ENCODE measurements at places on chromosomes 12 and 14. TPM values are rescaled to one million over a fixed set of nuclear protein-coding genes. Genes with fewer than 3 reads are reported as not detected.

DNA sequence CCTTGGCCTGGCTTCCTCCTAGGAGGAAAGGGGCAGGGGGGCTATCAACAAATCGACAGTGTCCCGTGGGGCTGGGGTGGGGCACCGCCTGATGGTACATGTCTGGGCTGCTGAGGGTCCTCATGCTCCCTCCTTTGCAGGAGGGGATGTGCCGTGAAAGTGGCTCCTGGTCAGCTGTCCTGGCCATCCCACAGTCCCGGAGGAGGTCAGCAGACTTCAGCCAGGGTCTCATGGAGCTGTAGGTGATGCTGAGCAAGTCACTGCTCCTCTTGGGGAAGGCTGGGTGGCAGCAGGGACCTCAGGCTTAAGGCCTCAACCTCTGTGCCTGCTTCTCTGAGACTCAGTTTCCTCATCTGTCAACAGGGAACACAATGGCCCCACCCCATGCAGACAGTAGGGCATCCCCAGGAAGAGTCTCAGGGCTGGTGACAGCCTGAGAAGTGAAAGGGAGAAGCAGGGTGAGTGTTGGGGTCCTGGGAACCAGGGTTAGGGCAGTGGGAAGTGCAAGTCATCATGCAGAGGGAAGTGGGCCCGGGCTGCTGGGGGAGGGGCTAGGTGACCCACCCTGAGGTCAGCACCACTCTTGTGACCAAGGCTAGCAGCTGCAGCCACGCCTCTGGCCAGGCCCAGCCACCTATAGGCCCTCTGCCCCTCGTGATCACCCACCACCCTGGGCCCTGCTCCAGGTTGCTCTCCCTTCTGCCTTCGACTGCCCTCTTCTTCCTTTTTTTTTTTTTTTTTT, 4.4 kb upstream of the TNFAIP2 start:
- no peak for DNase-seq

Gene PTPRO
- total RNA-seq, result 5.5 TPM

GRCh38 chr12:128089961-128090360, 177.0 kb upstream of the TMEM132C start:
- no peak for DNase-seq

Gene CCDC175
- not detected for total RNA-seq

Gene REP15
- total RNA-seq, result 0.96 TPM

Gene TAS2R20
- total RNA-seq, result 4.3 TPM

Gene TPH2
- total RNA-seq, result not detected

GRCh38 chr12:25058658-25059058, 109.8 kb upstream of the BCAT1 start:
- DNase-seq, result no peak

Gene LTBP2
- 31.6 TPM for total RNA-seq

DNA sequence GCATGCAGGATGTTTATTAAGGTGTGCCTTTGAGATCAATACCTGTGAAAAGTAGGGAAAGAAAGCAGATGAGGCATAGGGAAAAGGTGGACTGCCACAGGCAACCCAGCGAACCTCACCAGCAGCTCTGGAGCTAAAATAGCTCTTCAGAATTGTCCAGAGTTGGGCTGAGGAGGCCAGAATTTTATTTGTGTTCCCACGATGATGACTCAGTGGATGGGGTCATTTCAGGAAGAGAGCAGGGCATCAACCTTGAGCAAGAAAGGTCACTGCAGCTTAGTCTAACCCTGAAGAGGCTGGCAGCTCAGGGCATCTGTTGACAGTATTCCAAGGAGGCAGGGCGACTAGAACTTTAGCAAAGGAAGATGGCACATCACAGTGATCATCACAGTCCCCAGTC, 696.1 kb downstream of the DIO2 start:
- no peak for DNase-seq

DNA sequence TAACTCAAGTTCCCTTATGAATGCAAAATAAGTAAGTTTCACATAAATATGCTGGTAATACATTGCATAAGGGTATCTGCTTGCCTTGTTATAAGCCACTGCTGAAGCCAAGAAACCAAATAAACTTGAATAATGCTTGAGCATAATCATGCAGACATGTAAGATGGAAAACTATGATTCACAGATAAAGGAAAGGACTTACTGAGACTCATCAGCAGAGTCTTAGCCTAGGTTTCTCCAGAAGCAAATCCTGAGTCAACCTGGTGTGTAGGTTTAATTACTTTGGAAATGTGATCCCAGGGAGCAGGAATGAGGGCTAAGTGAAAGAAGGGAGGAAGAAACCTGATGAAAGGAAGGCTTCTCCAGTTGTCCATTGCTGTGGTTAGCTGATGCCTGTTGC, 107.7 kb upstream of the BTG1 start:
- no peak for DNase-seq

Gene ACOT6
- not detected for total RNA-seq

DNA sequence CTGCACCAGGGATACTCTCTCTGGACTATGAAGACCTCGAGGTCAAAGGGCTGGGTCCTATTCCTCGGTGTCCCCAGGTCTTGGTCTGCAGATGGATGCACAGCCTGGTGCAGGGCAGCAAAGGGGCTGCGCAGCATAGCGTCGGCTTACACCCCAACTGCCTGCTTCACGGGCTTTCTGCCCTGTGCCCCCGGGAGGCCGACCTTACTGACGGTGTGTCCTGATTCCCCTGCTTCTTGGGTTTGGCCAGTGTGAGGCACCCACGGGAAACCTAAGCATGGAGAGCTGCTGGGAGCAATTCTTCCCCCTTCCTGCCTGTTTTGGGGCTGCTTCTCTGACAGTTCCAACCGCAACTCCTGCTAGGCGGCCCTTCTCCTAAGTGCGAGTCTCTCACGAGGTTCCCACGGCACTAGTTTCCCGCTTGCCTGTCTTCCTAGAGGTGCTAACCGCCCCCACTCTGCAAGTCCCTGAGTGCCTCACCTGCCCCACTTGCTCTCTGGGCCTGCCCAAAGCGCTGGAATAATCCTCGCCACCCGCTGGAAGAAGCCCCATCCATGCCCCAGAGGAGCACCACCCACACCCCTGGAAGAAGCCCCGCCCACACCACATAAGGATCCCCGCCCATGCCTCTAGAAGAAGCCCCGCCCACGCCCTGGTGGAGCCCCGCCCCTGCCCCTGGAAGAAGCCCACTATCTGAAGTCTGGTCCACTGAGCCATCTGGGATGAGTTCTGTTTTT, 54.0 kb downstream of the PRIMA1 start:
- DNase-seq, result no peak

Gene GYS2
- 0.19 TPM for total RNA-seq

Gene RERG
- total RNA-seq, result 39.4 TPM

Gene CCDC92
- total RNA-seq, result 33.9 TPM

DNA sequence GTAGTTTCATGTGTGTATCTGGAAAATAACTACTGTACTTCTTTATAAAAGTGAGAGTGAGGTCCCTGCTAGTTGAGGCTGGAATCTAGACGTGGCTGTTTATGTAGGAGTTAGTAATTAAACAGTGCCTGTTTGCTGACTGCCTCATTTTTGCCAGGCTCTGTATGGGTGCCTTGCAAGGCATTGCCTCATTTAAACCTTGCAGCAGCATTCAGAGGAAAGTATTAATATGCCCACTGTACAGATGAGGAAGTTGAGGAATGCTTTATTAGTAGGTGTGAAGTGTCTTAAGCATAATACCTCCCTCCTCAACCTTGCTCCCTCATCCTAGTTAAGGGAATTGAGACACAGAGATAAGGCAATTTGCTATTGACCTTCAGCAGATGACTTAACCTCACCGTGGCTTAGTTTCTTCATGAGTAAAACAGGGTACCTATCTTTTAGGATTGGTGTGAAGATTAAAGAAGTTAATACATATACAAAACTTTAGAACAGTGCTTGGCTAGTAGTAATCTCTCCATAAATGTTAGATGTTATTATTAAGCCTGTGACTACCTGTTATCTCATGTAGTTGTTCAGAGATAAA, 28.7 kb downstream of the PPM1A start:
- DNase-seq, result no peak

DNA sequence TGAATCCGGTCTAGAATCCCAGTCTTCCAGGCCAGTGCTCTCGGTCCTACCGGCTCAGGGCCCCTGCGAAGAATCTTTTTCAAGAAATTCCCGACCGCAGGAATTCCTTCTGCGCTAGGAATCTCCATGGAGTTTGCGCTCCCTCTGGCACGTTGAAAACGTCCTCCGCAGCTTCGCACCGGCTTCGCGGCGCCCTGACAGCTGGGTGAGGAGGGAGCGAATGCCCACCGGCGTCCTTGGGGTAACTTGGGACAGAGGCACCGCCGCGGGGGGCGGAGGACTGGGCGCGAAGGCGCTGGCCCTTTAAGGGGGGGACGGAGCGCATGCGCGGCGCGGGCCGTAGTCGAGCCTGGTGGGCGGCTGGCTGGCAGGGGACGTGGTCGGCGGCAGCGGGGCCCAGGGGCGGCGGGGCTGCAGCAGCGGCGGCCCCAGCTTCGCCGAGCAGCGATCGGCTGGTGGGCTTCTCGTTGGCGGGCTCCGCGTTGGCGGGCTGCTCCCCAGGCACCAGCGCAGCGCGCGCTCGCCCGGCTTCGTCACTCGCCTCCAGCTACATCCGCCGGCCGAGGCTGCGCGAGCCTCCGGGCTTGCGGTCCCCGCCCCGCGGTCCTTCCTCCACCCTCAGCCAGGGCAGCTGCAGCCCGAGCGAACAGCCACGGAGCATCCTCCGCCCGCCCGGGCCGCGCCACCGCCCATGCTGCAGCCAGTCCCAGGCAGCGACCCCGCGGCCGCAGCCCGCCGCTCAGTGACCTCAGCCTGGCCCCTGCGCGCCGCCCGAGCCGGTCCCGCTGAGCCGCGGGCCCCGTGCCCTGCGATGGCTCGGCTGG, at the start of gene VASH1:
TSS of gene VASH1 (plus strand) at position 333 of the 824 bp plus-strand sequence. CDS start 1,354 bp downstream, outside the sequence.
- no peak for DNase-seq

DNA sequence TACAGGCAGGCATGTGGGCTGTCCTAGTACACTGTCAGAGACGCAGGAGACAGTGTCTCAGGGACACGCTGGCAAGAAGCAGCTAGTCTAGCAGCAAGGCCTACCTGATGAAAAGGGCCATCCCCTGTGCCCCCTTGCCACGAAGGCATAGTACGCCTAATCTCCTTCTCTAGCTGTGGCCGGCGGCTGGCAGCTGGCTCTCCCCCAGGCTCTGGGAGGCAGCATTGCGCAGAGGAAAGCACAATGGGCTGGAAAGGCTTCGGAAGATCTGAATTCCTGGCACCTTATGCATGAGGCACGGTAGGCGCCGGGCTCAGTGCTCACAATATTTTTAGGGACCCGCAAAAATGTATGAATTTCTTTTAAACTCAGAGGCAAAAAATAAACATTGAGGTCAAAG, 16.0 kb upstream of the PLEKHH1 start:
- DNase-seq, result no peak

DNA sequence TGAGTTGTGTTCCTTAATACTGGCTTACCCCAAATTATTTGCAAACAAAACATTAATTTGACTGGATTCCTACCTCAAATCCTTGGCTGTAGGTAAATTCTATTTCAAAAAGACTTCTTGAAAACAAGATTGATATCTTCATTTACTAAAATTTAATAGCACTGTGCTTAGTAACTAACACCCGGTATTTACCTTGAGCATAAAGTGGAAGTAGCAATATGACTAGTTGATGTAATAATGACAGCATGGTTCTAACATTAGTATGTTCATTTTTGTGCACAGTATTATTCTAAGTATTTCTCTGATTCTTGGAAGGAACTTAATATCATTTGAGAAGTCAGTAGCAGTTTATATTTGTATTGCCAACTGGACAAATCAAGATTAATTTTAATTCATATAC, 96.8 kb downstream of the PPHLN1 start:
- no peak for DNase-seq

- no peak for DNase-seq
Measured at GRCh38 chr14:63342371-63342770, 23.6 kb upstream of the GPHB5 start.

DNA sequence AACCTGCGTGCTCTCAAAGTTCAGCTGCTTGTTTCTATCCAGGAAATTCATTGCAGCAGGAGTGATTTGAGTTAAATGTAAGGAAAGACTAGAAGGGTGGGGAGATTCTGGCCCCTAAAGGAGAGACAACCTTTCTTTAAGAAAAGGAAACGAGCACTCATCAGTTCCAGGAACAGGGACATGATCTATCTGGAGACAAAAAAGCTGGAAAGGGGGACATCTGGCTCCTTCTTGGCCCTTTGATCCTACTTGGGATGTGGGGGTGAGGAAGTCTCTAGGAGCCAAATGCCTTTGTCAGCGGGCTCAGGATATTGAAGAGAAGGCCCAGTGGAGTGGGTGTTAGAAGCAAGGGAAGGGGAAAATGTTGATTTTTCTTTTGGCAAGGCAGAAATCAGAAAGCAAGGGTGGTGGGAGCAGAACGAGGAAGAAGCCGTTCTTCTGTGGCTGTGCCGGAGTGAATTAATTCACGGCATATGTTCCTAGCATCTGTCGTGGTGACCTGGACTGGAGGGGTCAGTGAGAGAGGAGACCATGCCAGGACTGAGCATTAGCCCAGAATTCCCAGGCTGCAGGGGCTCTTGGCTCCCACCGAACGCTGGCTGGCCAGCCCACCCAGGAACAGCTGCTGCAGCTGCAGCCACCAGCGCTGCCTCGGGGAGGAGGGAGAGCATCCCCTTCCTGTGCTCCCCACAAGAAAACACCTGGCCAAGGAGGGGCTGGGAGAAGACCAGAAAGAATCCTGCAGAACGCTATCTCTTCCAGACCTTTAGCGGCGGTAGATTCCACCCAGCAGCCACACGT, 62.8 kb upstream of the GPATCH2L start:
- no peak for DNase-seq

- no peak for DNase-seq
Measured at GRCh38 chr14:56119201-56119981, 1.2 kb downstream of the PELI2 start.

DNA sequence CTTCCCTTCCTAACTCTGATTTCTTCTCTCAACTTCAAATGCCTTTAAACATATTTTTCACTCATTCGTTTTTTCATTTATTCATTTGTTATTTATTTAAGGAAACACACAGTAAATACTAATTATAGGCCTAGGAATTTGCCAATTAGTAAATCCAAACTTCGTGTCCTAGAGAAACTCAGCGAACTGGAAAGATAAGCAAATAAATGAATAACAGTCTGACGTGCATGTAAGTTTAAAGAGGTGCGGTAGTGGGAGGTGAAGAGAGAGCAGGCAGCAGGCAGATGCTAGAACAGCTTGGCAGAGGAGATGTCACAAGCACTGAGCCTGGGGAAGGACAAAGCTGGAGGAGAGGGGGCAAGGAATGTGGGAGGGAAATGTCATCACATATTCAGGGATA, 228.2 kb downstream of the DPY19L2 start:
- no peak for DNase-seq

DNA sequence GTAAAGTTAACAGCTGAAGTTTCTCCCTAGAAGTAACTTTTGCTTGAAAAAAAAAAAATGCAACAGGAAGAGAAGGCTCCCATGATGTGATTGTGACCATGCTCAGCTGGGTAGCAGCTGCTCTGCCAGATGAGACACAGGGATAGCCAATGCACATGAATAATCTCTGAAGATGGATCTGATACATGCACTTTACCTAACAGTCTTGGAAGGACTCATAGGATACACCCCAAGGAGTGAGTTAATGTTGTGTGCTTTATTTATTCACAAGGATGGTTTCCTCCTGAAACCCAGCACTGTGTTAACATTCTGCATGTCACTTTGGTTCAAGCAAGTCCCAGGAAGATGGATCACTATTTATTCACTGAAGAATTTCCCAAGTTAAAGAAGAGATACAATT, 46.5 kb downstream of the NDUFA12 start:
- no peak for DNase-seq

Measured in omental fat pad (tissue), 4 donors.